SJSA1 (cell line): ENCODE measurements at places on chromosomes 5 and 9.

DNA sequence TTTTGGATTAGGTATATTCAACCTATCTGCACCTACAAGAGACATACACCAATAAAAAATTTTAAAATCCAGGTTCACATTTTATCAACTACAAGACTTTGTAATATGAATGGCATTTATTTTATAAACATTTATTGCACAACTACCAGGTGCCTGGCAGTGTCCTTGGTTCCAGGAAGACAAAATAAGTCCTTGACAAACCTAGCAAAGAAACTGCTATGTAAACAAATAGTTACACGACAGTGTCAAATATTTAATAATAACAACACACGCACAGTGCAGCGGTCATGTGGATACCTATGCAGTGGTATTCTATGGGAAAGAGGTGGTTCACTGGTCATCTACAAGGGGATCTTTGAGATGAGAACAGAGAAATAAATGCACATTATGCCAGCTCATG, 120.7 kb downstream of the MYO10 start:
- H3K27ac ChIP-seq = no peak overlapping the region
- DNase-seq = no peak
- peaks cover 28% of the 10 kb centered on the region for H3K36me3 ChIP-seq
- peaks cover 21% of the 10 kb centered on the region for H3K4me1 ChIP-seq
- H3K27me3 ChIP-seq = no peaks in the 10 kb centered on the region

- DNase-seq = no peak
- H3K27me3 ChIP-seq = no peaks in the 10 kb centered on the region
- H3K4me1 ChIP-seq = no peaks in the 10 kb centered on the region
- no peaks in the 10 kb centered on the region for H3K36me3 ChIP-seq
- no peak overlapping the region for H3K4me3 ChIP-seq
- H3K27ac ChIP-seq = no peak overlapping the region
Observed at GRCh38 chr9:123400926-123401503, 45.0 kb downstream of the CRB2 start.

DNA sequence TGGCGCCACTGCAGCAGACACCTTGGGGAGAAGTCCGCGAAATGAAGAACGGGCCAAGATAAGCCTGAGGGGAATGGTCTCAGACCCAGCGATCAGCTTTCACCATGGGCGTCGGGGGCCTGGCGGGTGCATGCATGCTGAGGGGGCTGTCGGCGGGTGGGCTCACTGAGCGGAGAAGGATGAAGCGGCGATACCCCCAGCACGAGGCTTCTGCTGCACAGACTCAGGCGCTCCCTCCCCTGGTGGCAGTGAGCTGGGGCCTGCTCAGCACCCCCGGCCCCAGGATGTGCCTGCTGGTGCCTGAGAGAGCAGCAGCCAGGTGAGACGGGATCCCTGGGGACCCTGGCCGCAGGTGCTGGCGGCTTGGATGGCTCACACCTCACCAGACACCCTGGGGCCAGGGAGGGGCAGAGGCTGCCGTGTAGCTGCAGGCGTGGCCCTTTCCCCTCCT, 31.2 kb downstream of the CEP72 start:
- H3K4me1 ChIP-seq = no peaks in the 10 kb centered on the region
- no peak overlapping the region for H3K4me3 ChIP-seq
- DNase-seq = peak; percentile 26
- peaks cover 50% of the 10 kb centered on the region for H3K36me3 ChIP-seq

DNA sequence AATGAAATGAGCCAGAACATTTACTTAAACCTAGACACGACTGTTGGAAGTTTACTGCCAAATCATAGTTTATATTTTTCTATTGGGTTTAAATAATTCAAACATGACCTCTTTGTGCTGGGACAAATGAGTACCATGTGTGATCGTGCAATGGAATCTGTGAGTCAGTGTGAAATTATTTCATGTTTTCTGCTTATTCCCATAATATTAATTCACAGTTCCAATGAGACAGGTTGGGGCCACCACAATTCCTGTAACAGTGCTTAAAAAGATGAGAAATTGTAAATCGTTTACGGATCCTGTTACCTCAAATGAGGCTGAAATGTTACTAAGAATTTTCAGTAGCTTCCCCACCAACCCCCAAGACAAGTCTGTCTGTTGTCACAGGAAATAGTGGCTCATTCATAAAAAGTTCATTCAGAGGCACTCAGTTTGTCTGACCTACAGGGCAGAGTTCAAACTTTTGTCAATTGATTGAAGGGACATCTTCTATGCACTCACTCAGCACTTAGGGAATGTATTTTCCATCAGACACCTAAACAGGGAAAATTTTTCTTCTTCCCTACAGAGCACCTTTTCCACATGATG, 563.9 kb upstream of the ADAMTS16 start:
- no peaks in the 10 kb centered on the region for H3K36me3 ChIP-seq
- peaks cover 44% of the 10 kb centered on the region for H3K4me1 ChIP-seq
- peak overlapping the region; percentile 71 for H3K27ac ChIP-seq
- H3K4me3 ChIP-seq = no peak overlapping the region

DNA sequence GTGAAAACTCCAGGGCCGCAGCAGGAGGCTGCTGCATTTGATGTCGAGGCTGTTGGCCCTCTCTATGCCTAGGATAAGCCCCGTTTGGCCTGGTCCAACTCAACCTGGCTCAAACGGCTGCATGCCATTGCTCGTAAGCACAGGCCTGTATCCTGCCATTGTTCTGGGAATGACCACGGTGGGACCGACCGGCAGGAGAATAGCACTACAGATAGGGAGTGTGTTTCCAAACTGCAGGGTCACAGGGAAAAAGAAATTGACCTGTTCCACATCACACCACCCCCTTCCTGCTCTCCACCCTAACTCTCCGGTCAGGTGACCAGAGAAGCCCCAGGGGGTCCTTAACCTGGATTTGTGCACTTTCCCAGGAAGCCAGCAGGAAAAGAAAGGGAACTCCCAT, 278.7 kb upstream of the KLF4 start:
- H3K4me1 ChIP-seq = no peaks in the 10 kb centered on the region
- no peaks in the 10 kb centered on the region for H3K36me3 ChIP-seq
- H3K27ac ChIP-seq = no peak overlapping the region

GRCh38 chr9:38390851-38391250, 1.7 kb upstream of the ALDH1B1 start:
- DNase-seq = no peak
- H3K4me3 ChIP-seq = no peak overlapping the region
- no peaks in the 10 kb centered on the region for H3K36me3 ChIP-seq
- H3K27ac ChIP-seq = no peak overlapping the region
- no peaks in the 10 kb centered on the region for H3K4me1 ChIP-seq

DNA sequence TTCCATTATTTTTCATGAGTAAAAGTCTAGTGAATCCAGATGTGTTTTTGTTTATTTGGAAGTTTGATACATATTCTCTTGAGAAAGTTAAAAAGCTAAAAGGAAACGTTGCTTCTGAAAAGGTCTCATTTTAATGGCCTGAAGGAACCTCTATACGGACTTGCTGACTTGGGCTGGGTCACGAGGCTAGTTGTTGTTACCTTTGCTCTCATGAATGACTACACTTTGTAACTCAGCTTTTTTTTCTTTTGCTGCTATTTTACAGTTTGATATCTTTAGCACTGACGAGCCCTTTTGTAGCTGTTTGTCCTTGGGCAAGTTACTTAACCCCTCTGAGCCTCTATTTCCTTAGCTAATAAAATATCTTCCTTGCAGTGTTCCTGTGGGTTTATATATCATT, 211.5 kb downstream of the PCSK5 start:
- H3K4me1 ChIP-seq = no peaks in the 10 kb centered on the region
- H3K4me3 ChIP-seq = no peak overlapping the region
- H3K36me3 ChIP-seq = peaks cover 11% of the 10 kb centered on the region; the same call in 1 of the 2 replicates
